ENCODE measurements at places on chromosomes 1 and 21.
A peak's percentile ranks its signal among the peaks of the same experiment; 100 is the strongest.

- no peak for DNase-seq
Measured at GRCh38 chr1:201448990-201449389, 20.0 kb downstream of the PHLDA3 start.

- DNase-seq, result no peak
Measured at GRCh38 chr1:202250982-202251381, 57.4 kb downstream of the LGR6 start.

DNA sequence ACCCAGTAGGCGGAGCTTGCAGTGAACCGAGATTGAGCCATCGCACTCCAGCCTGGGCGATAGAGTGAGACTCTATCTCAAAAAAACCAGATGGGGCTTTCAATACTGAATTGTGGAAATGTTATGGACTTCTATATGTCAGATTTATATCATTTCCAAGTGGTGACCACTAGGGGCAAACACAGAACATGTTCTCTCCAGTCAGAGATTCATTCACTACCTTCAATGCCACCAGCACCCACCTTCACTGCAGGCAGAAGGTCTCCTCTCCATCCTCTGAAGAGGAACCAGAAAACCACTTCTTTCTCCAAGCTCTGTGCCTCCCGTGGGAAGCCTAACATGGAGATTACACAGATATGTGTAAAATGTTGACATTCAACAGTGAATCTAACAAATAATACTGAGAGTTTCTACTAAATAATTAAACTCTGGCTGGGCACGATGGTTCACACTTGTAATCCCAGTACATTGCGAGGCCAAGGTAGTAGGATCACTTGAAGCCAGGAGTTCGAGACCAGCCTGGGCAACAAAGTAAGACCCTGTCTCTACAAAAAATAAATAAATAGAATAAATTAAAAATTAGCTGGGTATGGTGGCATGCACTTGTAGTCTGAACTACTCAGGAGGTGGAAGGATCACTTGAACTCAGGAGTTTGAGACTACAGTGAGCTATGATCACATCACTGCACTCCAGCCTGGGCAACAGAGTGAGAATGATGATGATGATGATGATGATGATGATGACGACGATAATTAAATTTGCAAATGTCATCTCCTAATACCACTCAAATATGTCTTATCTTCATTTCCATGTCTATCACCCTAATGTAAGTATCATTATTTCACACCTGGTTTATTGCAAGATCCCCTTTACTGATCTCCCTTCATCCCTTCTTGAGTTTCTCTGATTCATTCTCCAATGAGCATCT is 151.1 kb downstream of the ZNF281 start:
- peak; percentile 21 for DNase-seq

- no peak for DNase-seq
Measured at GRCh38 chr1:47104816-47105215, 32.4 kb upstream of the CYP4A22 start.

GRCh38 chr1:58932859-58933598 is 149.2 kb upstream of the JUN start:
- peak; percentile 76 for DNase-seq

GRCh38 chr1:235892734-235893413 is 26.2 kb upstream of the LYST start:
- no peak for DNase-seq

DNA sequence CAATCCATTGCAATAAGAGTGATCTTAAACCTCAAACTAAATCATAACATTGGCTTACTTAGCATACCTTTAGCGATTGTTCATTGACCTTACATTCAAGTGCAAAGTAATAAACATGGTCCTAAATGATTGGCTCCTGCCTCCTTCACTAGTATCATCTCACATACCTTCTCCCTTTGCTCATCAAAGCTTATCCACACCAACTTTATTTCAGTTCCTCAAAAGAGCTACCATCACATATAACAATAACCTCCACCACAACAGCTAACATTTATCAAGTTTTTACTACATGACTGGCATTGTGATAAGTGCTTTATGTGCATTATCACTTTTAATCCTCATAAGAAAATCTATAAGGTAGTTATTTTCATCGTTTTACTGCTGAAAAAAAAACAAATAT is 198.8 kb downstream of the COL24A1 start:
- DNase-seq, result no peak

DNA sequence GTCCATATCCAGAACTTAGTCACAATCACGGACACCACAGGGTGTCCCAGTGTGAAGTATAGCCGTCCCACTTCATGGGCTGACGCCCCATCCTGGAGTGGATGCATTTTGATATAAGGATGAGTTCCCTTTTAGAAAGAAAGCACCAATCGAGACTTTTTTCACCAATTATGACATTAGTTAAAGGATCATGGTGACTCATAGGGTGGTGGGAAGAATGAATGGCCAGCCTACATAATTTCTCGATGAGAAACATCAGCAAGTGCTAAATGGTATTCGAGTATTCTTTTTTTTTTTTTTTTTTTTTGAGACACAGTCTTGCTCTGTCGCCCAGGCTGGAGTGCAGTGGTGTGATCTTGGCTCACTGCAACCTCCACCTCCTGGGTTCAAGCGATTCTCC is 38.5 kb upstream of the USP1 start:
- DNase-seq, result peak; percentile 71

- DNase-seq, result no peak
Measured at GRCh38 chr1:192022827-192023226, 135.4 kb upstream of the RGS18 start.

GRCh38 chr21:28767523-28767922 is 225.2 kb downstream of the LTN1 start:
- DNase-seq, result no peak

Data from IMR-90 (cell line).